ENCODE measurements at places on chromosomes 2 and 18.

GRCh38 chr2:219772103-219772635, 144.7 kb downstream of the SLC4A3 start:
- DNase-seq: no peak

GRCh38 chr2:216700781-216701180, 5.4 kb upstream of the IGFBP5 start:
- no peak for DNase-seq

- DNase-seq: no peak
Measured at GRCh38 chr2:215664847-215665525, 229.1 kb upstream of the FN1 start.

DNA sequence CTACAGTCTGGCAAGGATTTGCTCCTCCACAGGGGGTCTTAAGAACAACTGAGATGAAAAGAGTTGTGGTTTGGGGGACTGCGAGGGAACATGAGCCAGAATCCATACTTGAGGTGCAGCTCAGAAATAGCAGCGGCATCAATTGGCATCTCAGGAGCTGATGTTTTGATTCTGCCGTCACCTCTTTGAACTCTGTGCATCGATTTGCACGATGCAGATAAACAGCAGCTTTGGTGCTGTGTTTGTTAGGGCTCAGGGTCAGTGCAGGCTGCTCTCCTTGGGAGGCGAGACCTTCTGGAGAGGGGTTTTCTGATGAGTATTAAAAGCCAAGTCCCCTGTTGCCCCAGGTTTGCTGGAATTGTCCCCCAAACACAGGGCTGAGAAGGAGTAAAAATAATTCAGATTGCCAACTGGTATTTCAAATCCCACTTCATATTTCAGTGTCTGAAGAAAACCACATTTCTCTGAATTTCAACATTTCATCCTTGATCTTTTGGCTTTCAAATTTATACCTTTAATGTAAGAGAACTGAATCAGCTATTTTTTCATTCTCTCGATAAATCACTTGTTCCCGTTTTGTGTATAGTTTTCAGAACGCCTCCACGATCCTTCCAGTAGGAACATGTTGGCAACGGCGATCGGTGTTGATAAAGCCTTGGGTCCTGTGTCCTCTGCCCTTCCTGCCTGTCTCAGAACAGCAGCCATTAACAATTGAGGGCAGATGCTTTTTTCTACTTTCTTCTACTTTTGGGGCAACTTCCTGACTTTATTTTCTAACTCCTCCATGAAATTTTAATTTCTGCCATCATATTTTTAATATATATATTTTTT, 65.0 kb downstream of the RAB31 start:
- no peak for DNase-seq

DNA sequence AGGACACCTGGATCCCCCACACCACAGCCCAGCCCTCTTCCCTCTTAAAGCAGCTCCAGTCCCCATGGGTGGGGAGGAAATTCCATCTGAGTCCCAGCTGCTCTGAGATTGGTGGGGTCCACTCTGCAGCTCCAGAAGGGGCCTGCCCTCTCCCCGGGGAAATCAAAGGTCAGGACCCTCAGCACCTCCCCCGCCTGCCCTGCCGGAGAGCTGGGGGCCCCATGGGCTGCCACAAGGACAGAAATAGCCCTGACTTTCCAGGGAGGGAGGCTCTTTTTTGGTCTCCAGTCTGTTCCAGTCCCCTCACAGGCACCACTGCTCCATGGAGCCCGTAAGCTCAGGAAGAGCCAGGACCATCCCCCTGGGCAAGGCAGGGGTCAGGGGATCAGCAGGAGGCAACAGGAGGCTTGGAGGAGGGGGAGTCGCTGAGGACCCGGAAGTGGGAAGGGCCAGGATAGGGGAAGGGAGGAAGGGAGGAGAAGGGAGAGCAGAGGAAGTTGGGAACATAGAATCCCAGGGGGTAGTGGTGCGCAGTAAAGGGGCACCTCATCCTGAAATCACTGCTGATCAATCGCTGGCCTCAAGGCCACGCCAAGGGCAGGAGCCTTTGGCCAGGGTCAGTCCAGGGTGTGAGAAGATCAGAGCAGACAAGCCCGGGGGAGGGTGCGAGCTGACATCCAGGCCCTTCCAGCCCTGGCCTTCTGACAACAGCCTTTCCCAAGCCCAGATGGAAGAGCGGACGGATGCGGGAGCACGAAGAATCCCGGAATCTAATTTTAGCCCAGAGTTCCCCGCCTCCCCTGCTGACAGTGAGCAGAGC, 7.6 kb downstream of the ADRA2B start:
- DNase-seq: no peak

- DNase-seq: no peak
Measured at GRCh38 chr2:164976301-164976700, 21.0 kb upstream of the SLC38A11 start.
